ENCODE measurements at places on chromosomes 7 and 10. TPM values are rescaled to one million over a fixed set of nuclear protein-coding genes. Genes with fewer than 3 reads are reported as not detected.

Gene GOLGA7B
- 27.1 TPM for total RNA-seq

Gene GNG11
- total RNA-seq: 3.5 TPM

Gene ODAD2
- 1.2 TPM for total RNA-seq

Gene LRRD1
- total RNA-seq: 1.3 TPM
